ENCODE measurements at places on chromosomes 3 and 15.

DNA sequence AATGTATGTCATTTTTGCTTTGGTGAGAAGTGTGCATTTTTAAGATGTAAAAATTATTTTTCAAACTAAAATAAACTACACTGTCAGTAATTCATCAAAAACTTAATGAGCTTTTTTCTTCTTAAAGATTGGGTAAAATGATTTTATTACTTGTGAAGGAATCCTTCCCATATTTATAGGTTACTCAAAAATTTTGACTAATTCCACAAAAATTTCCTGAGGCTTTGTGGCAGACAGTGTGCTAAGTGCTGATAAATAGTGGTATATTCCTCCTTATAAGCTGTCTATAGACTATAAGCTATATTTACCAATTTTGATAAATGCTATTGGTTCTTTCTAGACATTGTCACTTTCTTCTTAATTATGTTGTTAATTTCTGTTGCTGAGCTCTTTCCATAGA is 284.5 kb upstream of the SEMA6D start:
- no peak for DNase-seq

- DNase-seq: no peak
Measured at GRCh38 chr3:113769551-113769950, 22.7 kb downstream of the ATP6V1A start.

DNA sequence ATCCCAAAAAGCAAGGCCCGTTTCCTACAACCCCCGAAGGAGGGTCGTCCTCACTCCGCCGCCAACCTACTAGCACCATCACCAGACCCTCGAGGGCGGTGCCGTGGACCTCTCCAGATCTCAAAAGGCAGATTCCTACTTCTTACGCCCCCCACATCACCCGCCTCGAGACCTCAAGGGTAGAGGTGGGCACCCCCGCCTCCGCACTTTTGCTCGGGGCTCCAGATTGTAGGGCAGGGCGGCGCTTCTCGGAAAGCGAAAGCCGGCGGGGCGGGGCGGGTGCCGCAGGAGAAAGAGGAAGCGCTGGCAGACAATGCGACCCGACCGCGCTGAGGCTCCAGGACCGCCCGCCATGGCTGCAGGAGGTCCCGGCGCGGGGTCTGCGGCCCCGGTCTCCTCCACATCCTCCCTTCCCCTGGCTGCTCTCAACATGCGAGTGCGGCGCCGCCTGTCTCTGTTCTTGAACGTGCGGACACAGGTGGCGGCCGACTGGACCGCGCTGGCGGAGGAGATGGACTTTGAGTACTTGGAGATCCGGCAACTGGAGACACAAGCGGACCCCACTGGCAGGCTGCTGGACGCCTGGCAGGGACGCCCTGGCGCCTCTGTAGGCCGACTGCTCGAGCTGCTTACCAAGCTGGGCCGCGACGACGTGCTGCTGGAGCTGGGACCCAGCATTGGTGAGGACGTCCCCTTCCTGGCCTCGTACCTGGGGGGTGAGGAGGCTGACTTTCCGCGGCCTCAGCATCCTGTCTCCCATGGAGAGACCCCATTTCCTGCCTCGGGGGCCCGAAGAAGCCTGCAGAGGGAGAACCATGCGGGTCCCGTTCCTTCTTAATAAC is at the start of gene MYD88:
Gene MYD88, plus strand, starts transcription at position 313 of the 842 bp plus-strand sequence. Its CDS starts 40 bp downstream, at position 353.
- peak; percentile 88 for DNase-seq

- no peak for DNase-seq
Measured at GRCh38 chr3:128992926-128993460, 883 bp downstream of the CFAP92 start.

DNA sequence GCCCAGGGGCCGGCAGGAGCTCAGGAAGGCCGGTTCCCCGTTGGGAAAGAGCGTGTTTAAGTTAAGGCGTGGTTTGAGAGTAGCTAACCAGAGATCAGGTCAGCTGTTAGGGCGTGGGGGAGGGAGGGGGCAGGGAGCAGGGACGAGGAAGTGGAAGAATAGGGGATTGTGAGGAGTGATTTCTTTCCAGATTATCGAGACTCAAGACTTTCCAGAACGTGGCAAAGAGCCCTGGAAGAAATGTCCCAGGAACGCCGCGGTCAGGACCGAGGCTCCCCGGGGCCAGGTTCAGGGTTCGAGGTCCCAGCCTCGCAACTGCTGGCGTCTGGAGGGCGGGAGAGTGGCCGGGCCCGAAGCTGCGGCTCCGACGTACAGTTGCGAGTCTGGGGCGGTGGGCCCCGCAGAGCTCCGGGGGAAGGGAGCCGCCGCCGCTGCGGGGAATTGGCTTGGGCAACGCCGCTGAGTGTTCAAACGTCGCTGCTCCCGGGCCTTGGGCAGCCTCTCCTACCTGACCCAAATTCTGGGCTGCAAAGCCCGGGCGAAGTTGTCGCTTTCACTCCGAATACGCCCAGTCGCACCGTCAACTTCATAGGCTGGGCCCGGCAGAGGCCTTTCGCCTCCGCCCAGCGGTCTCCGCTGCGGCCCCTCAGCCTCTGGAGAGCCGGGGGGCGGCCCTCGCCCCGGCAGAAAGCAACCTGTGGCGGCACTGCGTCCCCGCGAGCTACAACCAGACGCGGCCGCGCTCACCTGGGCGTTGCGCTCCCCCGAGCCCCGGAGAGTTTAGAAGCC is 9.5 kb downstream of the ISL2 start:
- DNase-seq: peak; percentile 31
